Activated naive CD4-positive, alpha-beta T cell (primary cell): ENCODE measurements at places on chromosomes 12 and 14.
A peak's percentile ranks its signal among the peaks of the same experiment; 100 is the strongest.

- DNase-seq: no peak
Measured at GRCh38 chr12:85695097-85695715, 141.0 kb downstream of the RASSF9 start.

DNA sequence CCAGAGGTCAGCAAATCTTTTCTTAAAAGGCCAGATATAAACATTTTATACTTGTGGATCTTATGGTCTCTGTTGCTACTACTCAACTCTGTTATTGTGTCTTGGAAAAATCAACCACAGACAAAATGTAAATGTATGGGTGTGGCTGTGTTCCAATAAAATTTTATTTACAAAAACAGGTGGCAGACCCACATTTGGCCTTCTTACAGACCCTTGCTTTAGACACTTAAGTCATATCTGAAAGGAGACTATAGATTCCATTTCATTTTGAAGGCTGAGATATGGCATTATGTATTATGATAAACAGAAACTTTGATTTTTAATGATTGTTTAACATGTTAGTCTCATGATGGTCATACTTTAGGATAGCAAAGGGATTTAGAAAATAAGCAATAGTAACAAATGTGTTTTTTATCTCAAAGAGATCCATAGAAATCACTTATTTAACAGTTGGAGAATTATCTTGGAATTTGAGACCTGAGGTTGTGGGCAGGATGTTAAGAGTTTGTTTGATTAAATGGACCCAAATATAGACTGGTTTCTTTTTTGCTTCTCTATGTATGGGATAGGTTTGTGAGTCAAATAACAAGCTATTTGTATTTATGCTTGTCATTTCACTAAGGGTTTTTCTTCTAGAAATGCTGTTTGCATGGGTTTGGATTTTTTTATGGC, 51.2 kb downstream of the PPFIBP1 start:
- no peak for DNase-seq

DNA sequence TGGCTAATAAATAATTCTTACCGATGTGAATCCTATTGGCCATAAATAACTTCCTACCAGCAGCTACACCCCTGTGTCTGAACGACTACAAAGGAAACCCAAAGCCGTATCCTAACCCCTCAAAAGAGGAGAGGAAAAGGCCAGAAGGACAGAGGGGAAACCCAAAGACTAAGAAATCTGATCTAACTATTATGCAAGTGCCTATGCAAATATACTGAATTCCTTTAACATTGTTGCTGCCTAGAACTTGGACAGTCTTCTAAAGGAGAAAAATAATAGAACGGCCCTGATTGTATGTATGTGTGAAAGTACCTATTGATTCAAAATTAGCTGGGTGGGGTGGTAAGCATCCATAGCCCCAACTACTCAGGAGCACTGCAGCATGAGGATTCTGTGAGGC, 997 bp downstream of the PLEKHG7 start:
- no peak for DNase-seq

- no peak for DNase-seq
Measured at GRCh38 chr12:94377599-94377998, 82.1 kb downstream of the CEP83 start.

- DNase-seq: no peak
Measured at GRCh38 chr12:4108803-4109345, 164.7 kb upstream of the CCND2 start.

DNA sequence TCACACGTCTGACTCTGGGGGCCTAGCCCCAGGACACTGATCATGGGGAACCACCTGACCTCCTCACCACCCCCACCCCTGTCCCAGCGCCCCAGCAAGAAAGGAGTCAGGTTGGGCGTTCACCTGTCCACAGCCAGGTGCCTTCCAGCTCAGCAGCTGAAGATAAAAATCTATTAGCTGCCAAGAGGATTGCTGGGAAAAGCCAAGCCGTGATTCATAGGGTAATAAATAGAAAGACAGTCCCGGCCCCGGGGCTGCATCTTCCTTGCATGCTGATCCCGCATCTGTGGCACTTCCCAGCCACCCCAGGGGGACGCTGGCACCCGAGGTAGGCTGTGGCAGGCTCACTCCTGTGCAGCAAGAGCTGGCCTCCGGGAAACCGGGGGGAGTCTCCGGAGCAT, 70.2 kb upstream of the NCOR2 start:
- no peak for DNase-seq

DNA sequence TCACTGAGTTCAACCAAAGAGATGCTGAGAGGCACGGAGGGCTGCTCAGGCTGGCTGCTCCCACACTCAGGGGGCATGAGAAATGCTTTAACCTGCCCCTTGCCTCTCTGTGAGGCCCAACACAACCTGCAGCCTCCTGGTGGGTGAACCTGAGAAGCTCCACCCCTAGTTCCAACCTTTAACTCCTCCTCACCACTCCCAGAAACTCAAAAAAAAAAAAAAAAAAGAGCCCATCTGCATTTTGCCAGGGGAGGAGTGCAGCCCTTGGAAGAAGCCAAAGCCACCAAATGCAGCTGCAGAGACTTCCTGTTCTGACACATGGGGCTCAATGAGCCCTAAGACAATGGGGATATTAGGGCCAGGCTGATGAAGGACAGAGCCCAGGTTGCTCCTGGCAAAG, 8.9 kb downstream of the KRT4 start:
- no peak for DNase-seq

- peak; percentile 11 for DNase-seq
Measured at GRCh38 chr12:53287741-53288216, 7.6 kb upstream of the PFDN5 start.

DNA sequence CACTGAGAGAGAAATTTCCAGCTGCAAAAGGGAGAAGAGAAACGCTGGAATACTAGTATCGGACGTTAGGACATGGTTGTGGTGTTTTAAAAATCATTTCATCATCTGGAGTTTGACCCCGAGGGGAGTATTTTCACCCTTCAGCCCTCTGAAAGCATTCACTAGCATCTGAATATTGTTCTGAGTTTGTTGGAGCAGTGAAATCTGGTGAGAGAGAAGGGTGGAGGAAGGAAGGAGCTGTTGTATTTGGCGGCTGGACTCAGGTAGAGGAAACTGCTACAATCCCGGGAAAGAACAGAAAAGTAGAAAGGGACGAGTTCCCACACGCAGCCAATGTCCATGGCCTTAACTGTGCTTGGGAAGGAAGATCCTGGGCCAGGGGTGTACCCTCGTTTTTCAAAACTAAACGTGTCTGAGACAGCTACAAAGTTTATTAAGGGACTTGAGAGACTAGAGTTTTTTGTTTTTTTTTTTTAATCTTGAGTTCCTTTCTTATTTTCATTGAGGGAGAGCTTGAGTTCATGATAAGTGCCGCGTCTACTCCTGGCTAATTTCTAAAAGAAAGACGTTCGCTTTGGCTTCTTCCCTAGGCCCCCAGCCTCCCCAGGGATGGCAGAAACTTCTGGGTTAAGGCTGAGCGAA, 896 bp upstream of the CDKN1B start:
- no peak for DNase-seq

DNA sequence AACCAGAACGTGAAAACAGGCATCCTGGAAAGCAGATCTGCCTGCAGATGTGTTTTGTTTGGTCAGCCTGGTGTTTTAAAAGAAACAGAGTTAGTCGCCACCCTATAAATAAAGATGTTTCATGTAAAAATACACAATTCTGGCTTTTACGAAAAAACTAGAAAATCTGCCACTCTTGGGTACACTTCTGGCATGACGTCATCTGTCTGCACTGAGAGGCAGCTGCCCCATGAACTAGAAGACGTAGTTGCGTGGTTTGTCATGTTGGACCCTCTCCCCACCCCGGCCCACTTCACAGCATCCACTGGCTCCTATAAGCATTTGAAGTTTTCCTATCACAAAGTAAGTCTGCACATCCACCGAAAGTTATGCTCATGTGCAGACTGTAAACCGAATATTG, 392.5 kb downstream of the GLT1D1 start:
- no peak for DNase-seq

GRCh38 chr12:108357834-108358579, 18.9 kb upstream of the CMKLR1 start:
- no peak for DNase-seq

GRCh38 chr12:66065150-66065549, 65.4 kb downstream of the LLPH start:
- no peak for DNase-seq

- DNase-seq: no peak
Measured at GRCh38 chr14:74133833-74134481, 49.2 kb downstream of the LIN52 start.

- no peak for DNase-seq
Measured at GRCh38 chr12:106304001-106304421, 1.5 kb downstream of the TCP11L2 start.

GRCh38 chr12:7486512-7486911, 17.1 kb downstream of the CD163 start:
- DNase-seq: no peak

GRCh38 chr12:56622535-56622934, 7.6 kb downstream of the BAZ2A start:
- DNase-seq: no peak

DNA sequence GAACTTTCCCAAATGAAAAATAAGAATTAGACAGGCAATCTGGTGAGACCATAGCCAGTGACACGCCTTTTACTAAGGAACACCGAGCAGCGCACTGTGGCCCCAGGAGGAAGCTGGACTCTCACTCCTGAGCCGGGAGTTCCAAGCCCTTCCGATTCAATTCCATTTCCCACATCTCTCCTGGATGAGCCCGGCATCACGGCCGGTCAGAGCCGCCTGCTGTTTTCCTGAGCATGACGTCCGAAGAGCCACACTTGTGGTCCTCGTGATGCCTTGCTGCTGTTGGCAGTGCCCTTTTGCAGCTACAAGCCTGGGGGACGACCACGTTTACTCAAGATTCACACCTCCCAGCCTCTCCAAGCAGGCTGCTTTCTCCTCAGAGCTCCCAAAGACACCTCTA, 40.8 kb downstream of the FBXL14 start:
- no peak for DNase-seq

- DNase-seq: no peak
Measured at GRCh38 chr12:110776410-110776809, 33.7 kb upstream of the PPP1CC start.

DNA sequence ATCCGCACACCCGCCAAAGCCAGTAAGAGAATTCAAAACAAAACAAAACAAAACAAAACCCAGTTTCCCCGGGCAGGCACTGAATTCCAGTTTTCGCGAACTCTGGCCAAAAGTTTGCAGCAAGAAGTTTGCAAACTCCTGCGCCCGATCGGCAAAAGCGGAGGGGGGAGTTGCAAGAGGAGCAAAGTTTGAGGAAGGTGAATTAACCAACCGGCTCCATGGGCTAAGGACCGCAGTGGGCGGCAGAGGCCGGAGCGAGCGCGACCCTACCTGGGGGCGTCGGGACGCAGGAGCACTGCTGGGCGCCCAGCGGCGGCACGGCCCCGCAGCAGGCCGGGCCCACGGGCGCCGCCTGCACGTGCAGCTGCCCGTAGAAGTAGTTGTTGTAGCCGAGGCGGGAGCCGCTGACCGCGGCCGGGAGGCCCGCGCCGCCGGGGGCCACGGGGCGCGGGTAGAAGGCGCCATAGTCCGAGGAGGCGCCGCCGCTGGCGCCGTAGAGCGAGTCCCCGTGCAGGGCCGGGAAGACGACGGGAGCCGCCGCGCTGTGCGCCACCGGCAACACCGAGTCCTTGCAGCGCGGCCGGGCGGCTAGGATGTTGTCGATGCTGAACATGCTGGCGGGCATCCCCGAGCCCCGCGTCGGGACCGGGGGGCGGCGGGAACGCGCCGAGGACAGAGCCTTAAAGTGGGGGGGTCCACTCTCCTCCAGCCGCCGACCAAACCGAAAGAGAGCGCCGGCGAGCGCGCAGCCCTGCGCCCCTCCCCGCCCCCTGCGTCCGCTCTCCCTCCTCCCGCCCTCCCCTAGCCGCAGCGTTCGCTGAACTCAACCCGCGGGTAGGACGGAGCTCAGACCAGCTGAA, at the start of gene GSC:
GSC (minus strand) TSS at position 723 of the 860 bp plus-strand sequence; CDS start at position 625, 98 bp downstream.
- DNase-seq: no peak

- no peak for DNase-seq
Measured at GRCh38 chr12:94516985-94517384, 57.3 kb upstream of the CEP83 start.

GRCh38 chr14:74685056-74685455, 27.8 kb downstream of the AREL1 start:
- DNase-seq: no peak

GRCh38 chr12:110282300-110282860, 1.3 kb downstream of the ATP2A2 start:
- no peak for DNase-seq

- no peak for DNase-seq
Measured at GRCh38 chr12:19997656-19998400, 370.5 kb upstream of the PDE3A start.

DNA sequence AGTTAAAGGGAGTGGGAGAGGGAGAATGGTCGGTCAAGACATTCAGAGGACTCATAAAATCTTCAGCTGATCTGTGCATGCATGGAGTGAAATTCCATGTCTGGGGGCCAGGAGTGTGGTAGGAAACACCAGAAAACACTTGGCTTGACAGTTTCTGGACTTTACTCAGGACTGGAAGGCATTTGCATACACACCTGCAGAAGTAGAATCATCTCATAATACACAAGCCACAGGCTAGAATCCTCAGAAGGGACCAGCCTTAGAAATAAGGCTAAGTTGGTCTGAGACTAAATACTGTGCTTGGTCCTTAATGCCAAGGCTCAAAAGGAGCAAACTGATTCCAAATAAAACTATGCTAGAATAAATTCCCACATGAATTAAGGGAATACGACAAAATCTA, 328.1 kb upstream of the KITLG start:
- no peak for DNase-seq

DNA sequence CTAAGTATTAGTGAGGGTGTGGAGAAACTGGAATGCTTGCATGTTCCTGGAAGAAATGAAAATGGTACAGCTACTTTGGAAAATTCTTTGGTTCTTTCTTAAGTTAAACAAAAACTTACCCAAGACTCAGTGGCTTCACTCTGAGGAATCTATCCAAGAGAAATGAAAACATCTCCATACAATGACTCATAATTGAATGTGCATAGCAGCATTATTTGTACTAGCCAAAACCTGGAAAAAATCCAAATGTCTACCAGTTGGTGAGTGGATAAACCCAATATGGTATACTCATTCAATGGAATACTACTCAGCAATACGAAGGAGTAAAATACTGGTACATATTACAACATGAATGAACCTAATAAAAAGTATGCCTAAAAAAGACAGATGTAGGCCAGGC, 18.0 kb upstream of the CRACR2A start:
- no peak for DNase-seq

DNA sequence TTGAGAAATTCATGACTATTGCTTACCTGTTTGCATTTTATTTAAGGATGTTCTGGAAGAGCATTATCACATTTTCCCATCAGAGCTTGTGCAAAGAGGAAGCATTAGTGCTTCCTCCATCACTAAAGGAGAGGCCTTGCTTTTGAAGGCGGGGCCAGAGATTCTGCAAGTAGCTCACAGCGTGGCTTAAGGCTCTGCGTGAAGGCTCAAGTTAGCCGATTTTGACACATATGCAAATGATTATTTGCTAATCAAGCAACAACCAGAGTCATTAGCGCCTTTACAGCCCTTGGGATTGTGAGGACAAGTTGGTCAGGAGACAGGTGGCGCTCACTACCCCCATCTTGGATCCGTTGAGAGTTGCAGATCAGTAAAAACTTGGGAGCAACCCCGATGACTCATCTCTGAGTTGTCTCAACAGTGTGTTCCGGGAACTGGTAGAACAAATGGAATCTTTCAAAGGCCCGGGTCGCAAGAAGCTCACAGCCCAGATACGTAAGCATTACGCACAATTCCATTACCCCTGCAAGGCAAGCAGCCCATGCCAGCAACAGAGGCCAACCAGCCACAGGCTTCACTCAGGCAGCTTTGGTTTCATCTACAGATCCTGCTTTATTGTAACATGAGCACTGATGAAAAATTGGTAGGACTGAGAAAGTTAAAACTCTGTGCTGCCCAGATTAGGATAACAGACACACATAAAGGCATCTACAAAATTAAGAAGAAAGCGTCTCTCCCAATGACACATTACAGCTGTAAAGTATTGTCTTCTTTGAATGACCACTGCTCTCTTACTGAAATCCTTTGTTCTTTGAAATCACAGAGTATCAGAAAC, 34.9 kb upstream of the SPTSSA start:
- no peak for DNase-seq
